RCC 7860 (cell line): ENCODE measurements at places on chromosomes 2 and 18.
A peak's percentile ranks its signal among the peaks of the same experiment; 100 is the strongest.

- DNase-seq, result peak; percentile 26
These were observed 9.5 kb upstream of the KCNG3 start for GRCh38 chr2:42503291-42503690.

- DNase-seq, result no peak
These were observed 81.8 kb upstream of the LYPD1 start for GRCh38 chr2:132751836-132752235.

DNA sequence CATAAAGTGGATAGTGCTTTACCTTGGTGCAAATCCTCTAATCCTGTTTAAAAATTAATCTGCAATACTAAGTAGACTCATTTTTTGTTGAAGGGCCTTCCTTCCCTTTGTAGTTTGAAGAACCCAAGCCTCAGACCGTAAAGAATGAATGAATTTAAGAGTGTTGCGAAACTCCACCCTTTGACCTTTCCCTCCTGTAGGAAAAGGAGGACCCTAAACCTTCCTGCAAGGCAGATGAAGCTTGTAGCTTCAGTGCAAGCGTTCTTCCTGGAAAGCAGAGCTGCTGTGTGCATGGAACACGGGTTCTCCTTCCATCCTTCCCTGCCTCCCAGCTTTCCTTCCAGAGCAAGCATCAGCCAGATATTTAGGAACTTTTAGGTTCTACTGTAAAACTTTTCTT, 1.7 kb downstream of the IMPA2 start:
- no peak for DNase-seq

DNA sequence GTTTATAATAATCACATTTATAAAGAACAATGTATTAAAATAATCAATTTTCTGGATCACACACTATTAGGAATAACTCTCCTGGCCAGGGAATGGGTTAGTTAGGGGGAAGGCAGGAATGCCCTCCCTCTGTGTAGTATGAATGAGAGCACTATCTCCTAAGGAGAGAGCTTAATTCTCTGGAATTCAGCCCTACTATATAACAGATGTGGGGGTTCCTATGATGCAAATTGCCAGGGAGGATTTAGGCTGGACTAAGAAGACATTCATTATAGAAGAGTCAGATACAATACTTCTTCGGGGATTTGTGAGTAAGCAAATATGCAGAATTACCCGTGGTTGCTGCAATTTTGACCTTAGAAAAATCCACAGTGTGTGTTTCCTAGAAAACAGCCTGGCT, 250.1 kb upstream of the VRK2 start:
- no peak for DNase-seq

DNA sequence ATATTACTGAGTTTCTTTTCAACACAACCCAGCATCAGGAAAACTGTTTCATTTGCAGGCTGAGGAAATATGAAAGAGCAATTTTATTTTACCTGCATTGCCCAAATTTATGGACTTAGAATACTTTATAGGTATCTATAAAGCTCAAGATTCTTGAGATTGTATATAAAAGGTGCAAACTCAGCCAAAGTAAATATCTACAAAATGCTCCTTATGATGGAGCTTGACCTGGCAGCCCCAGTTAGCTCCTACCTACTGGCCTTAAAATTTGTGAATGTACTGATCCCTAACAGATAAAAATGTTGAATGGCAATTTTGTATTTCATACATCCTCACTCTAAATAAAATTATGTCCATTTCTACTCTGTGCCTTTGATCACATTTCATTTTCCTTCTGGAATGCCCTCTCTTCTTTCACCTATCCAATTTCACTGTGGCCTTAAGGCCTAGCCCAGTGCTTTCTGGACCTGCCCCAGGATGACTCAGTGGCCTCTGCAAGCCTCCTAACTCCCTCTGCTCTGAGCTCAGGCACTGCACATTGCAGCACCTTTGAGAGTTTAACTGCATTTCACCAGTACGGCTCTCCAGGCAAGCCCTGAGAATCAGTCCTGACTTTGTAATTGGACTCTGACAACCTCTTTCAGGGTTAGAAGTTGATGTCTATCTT, 125.9 kb downstream of the ANTXR1 start:
- DNase-seq, result peak; percentile 86

GRCh38 chr2:233323851-233324250, 16.2 kb downstream of the SAG start:
- no peak for DNase-seq

GRCh38 chr18:23422751-23423418, 30.2 kb upstream of the RIOK3 start:
- peak; percentile 94 for DNase-seq

- no peak for DNase-seq
These were observed 60.3 kb upstream of the DNAJC10 start for GRCh38 chr2:182655750-182656149.

- DNase-seq, result no peak
These were observed 168.6 kb downstream of the PRKCE start for GRCh38 chr2:45820048-45820447.

DNA sequence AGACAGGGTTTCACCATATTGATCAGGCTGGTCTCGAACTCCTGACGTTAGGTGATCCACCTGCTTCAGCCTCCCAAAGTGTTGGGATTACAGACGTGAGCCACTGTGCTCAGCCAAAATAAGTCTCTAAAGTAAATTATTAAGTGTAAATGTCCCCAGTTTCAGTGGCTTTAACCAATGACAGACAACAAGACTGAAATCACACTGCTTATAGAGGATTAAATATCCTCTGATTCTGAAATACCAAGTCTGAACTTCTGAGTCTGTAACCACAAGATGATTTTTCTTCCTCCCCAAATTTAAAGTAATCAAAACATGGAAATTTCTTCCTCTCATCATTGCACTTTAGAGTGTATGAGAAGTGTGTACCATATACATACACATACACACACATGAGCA, 16.5 kb upstream of the ANKRD44 start:
- DNase-seq, result no peak

- peak; percentile 9 for DNase-seq
These were observed 2.9 kb upstream of the NEURL3 start for GRCh38 chr2:96507957-96508520.

- DNase-seq, result no peak
These were observed 43.4 kb downstream of the CCDC102B start for GRCh38 chr18:68841301-68841700.

DNA sequence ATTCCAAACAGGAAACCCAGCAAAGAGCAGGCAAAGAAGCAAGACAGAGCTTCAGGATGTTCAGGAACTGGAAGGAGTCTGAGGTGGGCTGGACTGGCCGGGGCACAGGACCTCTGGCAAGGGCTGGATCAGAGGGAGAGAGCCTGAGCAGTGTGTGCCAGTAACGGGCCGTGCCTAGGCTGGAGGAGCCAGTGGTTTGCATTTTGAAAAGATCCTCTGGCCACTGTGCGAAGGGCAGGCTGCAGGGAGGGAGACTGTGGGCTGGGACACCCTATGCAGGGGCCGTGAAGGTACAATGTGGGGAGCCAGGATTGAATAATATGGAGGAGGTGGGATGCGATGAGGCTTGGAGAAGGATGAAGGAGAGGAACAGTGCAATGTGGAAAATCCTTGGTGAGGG, 6.2 kb upstream of the SDC1 start:
- DNase-seq, result no peak

DNA sequence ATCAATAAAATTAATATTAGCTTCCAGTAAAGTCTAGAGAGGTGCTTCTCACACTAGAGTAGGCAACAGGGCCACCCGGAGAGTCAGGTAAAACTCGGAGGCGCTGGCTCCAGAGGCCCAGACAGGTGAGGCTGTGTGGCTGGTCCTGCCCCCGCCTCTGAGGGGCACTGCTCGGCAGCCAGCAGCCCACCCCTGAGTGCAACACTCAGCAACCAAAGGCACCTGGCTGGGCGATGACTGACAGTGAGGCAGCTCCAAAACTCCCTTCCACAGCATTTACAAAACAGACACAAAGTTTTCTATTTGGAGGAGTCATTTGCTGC, 138.8 kb upstream of the ID2 start:
- DNase-seq, result no peak

DNA sequence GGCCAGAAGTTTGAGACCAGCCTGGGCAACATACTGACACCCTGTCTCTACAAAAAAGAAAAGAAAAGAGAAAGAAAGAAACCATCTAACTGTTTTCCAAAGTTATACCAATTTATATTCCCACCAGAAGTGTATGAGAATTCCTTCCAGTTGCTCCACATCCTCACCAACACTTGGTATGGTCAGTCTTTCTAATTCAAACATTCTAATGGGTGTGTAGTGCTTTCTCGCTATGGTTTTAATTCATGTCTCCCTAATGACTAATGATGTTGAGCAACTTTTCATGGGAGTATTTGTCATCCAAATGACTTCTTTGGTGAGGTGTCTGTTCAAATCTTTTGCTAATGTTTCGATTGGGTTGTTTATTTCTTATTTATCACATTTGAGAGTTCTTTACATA, 10.5 kb upstream of the B3GNT7 start:
- DNase-seq, result no peak
